Aorta (tissue), 5 donors: ENCODE measurements at places on chromosomes 12 and 14. TPM values are rescaled to one million over a fixed set of nuclear protein-coding genes. Genes with fewer than 3 reads are reported as not detected.

STYK1 gene
- 1.2 TPM for total RNA-seq

BEGAIN gene
- total RNA-seq: 1.6 TPM

CLEC1A gene
- total RNA-seq: 7.0 TPM

RGS6 gene
- total RNA-seq: 2.0 TPM

TMEM233 gene
- total RNA-seq: 2.5 TPM

- peaks cover 19% of the 10 kb centered on the region for H3K4me1 ChIP-seq
- DNase-seq: no peak
- H3K27me3 ChIP-seq: no peaks in the 10 kb centered on the region
- no peaks in the 10 kb centered on the region for H3K36me3 ChIP-seq
Observed at GRCh38 chr12:57837864-57838562, 8.5 kb downstream of the CTDSP2 start.

DNA sequence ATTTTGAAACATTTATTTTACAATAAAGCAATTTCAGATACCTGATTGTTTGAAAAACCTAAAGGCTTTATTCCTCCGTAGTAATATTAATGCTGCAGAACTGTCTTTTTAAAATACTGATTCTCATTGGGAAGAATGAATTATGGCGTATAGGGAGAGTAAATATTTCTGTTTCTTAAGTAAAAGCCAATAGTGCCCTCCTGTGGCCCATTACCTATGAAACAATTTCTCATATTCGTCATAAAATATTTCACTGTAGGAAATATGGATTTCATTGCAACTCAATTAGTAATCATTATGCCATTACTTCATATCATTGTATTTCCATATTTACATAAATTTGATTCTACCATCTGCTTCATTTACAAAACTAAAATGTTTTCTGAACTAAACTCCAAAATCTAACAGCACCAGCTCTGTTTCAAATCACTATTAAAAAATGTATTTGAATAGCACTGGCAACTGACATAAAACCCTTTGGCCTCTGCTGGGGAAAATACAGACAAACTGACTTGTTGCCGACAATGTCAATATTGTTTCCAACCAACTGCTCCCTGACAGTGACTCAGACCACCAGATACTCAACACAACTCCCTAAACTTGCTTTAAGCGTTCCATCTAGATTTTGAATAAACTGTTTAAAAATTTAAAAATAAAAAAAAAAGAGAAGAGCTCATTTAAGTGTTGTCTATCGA, 290.3 kb downstream of the NAV3 start:
- no peaks in the 10 kb centered on the region for H3K36me3 ChIP-seq
- no peaks in the 10 kb centered on the region for H3K4me1 ChIP-seq
- DNase-seq: no peak
- no peak overlapping the region for H3K27ac ChIP-seq
- H3K4me3 ChIP-seq: no peak overlapping the region
